PC-3 (cell line): ENCODE measurements at places on chromosomes 6 and 20. TPM values are rescaled to one million over a fixed set of nuclear protein-coding genes. Genes with fewer than 3 reads are reported as not detected.

The RARS2 gene
- 12.7 and 14.8 TPM in 2 replicates for total RNA-seq

The GPX5 gene
- total RNA-seq = not detected in 2 replicates

The HLA-DQB1 gene
- not detected in 2 replicates for total RNA-seq

The RNF144B gene
- total RNA-seq = 4.6 and 7.8 TPM in 2 replicates

The SLC22A16 gene
- not detected in 2 replicates for total RNA-seq

The IRF4 gene
- total RNA-seq = 0.15 TPM in 1 of 2 replicates, not detected in the other

The SPATA25 gene
- total RNA-seq = 0.40 and 0.46 TPM in 2 replicates

The SOX18 gene
- 1.1 and 1.5 TPM in 2 replicates for total RNA-seq

The EMILIN3 gene
- total RNA-seq = not detected in 2 replicates

The GNRH2 gene
- 1.6 TPM in 1 of 2 replicates, not detected in the other for total RNA-seq

DNA sequence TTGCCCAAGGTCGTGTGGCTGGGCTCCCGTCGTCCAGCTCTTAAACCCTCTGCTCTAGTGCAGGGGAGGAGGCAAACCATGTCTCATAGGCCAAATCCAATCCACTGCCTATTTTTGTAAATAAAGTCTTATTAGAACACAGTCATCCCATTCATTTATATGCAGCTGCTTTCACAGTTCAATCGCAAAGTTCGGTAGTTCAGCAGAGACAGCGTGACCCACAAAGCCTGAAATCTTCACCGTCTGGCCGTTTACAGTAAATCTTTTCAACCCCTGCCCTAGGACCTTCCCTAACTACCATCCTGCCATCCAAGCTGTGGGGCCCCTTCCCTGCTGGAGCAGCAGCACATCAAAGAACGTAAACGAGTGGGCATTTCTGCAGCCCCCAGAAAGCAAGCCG, 65.9 kb downstream of the EYA2 start:
- no peak for DNase-seq

GRCh38 chr6:13099771-13100170, 228.6 kb downstream of the TBC1D7 start:
- DNase-seq = peak; percentile 25

DNA sequence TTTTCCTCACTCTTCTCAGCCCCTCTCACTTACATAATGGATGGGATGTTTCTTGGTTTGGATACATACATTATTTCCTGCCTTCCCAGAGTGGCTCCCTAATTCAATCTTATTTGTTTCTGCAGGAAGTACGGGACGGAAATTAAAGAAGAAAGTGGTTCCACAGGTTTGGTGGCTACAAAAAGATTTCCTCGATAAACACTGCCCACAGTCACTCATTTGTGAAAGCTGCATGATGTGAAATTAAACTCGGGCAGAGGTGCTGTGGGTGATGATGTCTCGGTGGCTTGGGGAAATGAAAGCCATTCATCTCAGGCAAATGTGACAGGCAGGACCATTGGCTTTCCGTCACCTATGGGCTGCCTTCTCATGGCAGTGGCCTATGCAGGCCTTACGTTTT, 119.5 kb upstream of the KCNG1 start:
- DNase-seq = peak; percentile 86

GRCh38 chr6:25107218-25107617, 171.5 kb upstream of the RIPOR2 start:
- DNase-seq = no peak

GRCh38 chr6:167766986-167767714, 59.6 kb upstream of the AFDN start:
- DNase-seq = no peak

DNA sequence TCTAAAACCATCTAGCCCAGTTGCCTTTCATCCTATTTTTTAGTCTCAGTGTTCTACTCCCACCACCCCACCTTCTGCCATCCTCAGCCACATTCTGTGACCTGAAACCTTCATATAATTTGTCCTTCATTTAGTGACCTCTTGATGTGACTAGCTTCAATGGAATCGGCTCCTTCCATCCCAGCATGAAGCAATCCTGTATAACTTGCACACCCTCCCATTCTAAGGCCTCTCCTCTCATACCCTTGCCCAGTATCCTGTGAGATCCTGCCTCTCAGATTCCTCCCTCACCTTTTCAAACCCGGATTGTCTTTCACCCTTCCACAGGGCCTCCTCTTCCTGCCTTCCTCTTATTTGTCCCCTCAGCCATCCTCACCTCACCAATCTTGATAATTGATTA, 3.1 kb downstream of the ZNF76 start:
- DNase-seq = no peak

- peak; percentile 76 for DNase-seq
Measured at GRCh38 chr6:5511954-5512353, 250.6 kb downstream of the FARS2 start.

GRCh38 chr6:73854998-73855718, 159.2 kb downstream of the CD109 start:
- peak; percentile 76 for DNase-seq

GRCh38 chr6:21935561-21936028, 342.0 kb downstream of the SOX4 start:
- DNase-seq = peak; percentile 69

GRCh38 chr20:56843386-56843785, 214.3 kb downstream of the TFAP2C start:
- DNase-seq = no peak

DNA sequence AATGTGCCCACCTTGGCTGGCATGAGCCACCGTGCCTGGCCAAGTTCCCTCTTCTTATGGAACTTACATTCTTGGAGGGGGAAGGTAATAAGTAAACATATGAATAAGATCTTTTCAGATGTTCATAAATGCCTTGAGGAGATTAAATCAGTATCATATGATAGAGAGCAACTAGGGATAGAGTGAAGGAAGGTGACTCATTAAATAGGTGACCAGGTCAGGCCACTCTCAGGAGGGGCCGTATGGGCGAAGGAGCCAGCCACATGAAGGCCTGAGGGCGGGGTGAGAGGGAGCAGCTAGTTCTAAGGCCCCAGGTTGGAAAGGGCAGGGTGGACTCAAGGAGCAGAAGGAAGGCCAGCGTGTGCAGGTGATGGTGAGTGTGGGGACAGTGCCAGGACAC, 91.1 kb downstream of the UST start:
- peak; percentile 72 for DNase-seq

- DNase-seq = no peak
Measured at GRCh38 chr6:131549811-131550210, 23.2 kb upstream of the ARG1 start.

DNA sequence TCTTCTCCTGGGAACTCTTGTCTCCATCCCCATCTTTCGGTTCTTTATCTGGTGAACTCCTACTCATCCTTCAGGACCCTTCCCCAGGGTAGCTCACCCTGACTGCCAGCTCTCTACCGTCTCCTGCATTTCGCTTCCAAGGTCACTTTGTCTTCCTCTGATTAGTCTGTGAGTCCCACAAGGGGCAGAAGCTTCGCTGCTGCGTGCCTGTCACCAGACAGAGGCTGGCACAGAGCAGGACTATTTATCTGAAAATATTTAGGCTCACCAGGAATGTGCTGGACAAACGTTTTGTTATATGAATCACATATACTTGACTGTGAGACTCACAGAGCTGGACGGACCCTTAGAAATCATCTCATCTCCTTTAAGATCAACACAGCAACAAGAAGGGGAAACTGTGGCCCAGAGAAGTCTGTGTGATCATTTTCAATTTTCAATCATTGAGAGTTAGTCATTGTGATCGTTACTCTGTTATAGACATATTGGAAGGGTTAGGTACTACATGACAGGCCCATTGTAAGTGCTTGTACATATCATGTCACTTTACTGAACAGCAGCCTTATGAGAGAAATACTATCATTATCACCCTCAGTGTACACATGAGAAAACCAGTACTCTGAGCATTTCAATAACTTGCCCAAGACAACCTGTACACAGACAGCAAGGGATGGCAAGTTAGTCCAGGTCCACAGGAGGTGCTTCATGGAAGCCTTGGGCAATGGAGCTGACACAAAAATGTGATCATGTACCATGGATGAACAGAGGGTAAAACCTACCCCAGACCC, 51.4 kb downstream of the JPH2 start:
- no peak for DNase-seq

DNA sequence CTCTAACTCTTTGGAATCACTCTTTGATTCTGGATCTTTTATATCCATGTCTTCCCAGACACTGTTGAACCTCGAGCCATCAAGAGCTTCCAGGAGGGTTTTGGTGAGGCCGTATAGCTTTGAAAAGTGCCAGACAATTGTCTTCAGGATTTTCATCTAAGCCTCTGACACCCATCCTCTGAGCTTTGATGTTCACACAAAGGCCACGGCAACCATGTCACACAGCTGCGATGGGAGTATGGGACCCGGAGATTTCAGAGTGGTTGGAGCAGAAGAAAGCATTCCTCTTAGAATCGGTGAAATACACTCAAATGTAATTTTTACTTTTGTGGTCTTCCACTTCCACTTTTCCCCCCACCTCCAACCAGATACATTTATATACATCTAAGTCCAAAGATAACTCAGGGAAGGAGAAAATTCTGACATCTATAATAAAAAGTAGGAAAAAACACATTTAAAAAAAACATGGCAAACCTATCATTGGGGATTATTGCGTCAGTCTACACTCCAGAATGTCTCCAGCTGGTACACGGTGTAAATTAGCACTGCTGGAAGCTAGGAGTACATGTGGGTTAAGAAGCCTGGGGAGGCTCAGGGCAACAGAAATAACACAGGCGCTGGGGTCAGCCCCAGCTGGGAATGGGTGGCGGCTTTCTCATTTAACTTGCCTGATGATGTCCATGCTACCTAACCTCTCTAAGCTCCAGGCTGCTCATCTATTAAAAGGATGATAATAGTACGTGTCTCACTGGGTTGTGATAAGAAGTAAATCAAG, 92.7 kb downstream of the LY86 start:
- DNase-seq = no peak

- no peak for DNase-seq
Measured at GRCh38 chr6:119463081-119463626, 113.6 kb upstream of the MAN1A1 start.

GRCh38 chr6:156773935-156774852, 3.0 kb upstream of the ARID1B start:
- no peak for DNase-seq

DNA sequence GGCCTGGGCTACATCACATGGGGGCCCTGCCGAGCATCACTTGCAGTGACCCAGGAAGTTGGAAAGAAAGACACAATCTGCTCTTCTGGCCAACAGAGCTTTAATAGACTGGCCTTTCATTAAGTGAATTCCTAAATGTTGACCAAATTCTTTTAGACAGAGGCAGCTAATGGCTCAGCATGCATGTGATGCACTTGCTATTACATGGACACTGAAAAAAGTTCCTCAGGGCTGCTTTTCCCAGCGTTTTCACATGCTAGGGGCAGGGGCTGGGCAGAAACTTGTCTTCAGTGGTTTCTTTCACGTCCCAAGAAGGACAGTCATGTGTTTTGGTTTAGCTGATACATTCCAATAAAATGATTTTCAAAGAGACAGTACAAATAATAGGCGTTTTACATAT, 651.0 kb upstream of the SLC35B3 start:
- DNase-seq = no peak

DNA sequence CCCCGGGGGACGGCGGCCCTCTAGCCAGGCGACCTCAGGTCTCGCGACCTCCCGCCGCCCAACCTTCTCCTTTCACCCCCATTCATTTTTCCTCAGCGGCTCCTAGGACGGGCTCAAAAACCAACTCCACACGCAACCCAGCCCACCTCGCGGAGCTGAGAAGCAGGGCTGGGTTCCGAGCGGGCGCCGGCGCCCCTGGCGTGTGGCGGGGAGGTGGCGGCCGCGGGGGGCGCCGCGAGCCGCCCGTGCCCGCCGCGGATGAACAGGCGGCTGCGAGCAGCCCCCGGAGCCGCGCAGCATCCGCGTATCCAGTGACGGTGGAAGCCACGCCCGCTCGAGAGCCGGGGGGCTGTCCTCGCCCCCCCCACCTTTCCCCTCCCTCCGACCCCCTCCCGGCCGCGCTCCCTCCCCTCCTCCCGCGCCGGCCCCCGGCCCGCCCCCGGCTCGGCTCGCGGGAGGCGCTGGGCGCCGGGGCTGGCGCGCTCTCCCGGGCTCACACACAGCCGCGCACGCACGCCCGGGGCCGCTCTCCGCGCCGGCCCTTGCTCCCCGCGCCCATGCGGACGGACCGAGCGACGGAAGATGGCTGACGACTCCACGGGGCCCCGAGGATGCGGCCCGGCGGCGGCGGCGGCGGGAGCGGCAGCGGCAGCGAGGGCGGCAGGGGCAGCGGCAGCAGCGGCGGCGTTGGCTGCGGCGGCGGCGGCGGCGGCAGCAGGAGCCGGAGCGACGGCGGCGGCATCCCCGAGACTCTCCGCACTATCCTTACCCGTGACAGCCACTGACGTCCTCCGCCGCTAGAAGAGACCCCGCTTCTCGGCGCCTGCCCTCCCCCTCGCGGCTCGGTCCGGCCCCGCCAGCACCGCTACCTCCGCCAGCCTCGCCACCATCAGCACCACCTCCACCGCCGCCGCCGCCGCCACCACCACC, at the start of gene SOBP:
Gene SOBP (plus strand): TSS at position 482 of the 930 bp plus-strand sequence. CDS start 500 bp downstream, outside the sequence.
- no peak for DNase-seq

DNA sequence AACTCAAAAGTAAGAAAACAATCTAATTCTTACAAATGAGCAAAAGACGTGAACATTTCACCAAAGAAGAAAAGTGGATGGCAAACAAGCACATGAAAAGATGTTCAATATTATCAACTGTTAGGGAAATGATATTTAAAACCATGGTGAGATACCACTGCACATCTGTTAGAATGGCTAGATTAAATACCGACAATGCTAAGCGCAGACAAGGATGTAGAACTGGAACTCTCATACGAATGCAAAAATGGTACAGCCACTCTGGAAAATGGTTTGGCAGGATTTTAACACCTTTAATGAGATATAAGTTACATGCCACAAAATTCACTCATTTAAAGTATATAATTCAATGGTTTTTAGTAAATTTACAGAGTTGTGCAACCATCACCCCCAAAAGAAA, 44.6 kb upstream of the NFATC2 start:
- no peak for DNase-seq

GRCh38 chr6:73532293-73532692, 11.5 kb upstream of the EEF1A1 start:
- DNase-seq = no peak

GRCh38 chr6:92160226-92160625, 1259.1 kb downstream of the EPHA7 start:
- DNase-seq = no peak

- DNase-seq = no peak
Measured at GRCh38 chr6:47118611-47119010, 76.5 kb upstream of the ADGRF1 start.

- DNase-seq = no peak
Measured at GRCh38 chr20:1526310-1526709, 31.2 kb downstream of the SIRPD start.

DNA sequence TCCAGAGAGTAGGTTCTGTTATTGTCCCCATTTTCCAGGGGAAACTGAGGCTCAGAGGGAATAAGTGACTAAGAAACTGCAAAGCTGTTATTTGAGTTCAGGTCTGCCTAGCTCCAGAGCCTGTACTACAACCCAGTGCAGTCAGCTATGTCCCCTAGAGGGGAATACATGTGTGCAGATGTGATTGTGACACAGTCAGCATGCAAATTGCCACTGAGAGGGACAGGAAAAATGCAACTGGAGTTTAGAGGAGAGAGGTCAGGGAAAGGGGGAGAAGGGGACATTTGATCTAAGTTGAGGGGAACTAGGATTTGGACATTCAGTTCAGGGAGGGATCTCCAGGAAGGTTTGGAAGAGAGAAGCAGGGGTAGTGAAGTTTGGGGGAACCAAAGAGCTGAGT, 38.6 kb upstream of the EPB41L1 start:
- DNase-seq = no peak
